ENCODE measurements at places on chromosomes 5 and 9.

GRCh38 chr5:65989158-65989557, 62.8 kb downstream of the ERBIN start:
- DNase-seq, result no peak

DNA sequence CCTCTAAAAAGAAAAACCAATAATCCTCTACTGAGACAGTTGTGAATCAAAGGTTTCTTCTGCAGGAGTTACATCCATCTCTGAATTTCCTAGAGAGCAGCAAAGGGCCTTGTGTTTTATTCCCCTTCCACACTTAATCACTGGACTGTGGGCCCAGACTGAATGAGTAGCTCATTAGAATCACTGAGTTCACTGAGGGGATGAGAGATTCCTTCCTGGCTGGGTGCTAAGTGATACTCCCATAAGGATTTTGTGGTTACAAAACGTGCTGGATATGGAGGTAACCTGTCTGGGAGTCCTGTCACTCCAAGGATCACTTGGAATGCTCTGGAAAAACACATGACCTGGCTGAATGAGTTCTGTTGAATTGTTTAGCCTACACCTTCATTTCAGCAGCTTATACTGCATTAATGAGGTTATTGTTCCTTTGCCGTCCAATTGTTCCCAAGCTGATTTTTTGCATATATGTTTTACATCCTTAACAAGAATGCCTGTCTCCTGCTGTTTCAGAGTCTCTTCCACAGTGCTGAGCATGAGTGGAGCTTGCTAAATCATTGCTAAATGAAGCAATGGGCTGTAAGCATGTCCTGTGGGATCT, 82.9 kb downstream of the MEF2C start:
- DNase-seq, result no peak

DNA sequence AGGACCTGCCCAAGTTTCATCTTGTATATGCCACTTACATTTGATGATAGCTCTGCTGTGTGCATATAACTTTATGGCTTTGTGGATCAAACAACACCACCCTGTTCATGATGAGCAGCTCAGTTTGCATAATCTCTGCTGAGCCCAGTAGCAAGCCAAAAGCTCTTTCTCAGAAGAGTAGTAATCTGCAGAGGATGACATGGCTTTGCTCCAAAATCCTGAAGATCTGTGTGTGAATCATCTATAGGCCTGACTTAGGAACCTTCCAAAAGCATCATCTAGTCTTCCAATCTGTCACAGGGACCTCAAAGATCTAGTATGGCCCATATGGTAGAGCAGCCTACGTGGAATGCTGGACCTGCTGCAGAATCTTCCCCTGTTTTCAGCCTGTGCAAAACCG, 394.6 kb downstream of the PSAT1 start:
- no peak for DNase-seq

DNA sequence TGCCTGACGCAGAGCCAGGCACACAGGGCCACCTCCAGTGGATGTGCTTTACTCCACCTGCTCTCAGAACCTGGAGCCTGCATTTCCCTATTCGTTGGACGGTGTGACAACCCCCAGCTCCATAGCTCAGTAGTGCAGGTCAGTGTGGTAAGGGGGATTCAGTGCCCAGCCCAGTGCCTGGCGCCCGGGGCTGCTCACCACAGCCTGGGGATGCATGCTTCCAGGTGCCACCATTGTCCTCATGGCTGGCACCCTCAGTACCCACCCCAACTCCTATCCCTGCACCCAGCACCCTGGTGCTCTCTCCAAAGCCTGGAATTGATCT, 32.8 kb upstream of the ADAMTS2 start:
- DNase-seq, result no peak

- DNase-seq, result no peak
Observed at GRCh38 chr5:103648086-103648485, 85.5 kb upstream of the NUDT12 start.

DNA sequence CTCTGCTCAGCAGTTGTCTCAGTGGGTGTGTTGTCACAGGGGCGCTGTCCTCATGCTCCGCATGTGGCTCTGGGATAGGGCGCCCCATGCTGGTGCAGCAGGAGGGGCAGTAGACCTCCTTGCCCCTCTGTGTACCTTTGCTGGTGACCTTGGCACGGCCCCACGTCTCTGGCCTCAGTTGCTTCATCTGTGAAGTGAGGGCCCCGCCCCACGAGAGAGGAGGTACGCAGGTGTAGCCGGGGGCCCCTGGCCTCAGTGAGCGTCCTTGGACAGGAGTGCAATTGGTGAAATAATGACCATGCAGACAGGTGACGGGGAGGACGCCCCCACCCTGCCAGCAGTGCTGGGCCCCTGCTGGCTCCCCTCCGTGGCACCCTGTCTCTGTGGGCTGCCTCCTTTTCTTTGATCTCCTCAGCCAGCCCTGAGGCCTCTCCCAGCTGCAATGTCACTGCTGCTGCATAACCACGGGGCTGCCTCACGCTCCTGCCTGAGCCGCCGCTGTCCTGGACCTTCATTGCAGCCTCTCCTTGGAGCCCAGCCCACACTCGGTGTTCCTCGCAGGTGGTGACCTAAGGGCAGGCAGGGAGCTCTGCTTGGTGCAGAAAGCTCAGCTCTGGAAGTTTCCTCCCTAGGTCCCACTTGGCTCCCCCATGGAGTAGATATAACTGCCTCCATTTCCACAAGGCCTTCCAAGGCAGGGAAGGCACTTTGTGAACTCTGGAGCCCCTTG, 57.3 kb downstream of the PHF2 start:
- no peak for DNase-seq

- no peak for DNase-seq
Observed at GRCh38 chr5:101102506-101102905, 199.4 kb upstream of the ST8SIA4 start.

- no peak for DNase-seq
Observed at GRCh38 chr5:58486290-58486689, 4.9 kb upstream of the GAPT start.

DNA sequence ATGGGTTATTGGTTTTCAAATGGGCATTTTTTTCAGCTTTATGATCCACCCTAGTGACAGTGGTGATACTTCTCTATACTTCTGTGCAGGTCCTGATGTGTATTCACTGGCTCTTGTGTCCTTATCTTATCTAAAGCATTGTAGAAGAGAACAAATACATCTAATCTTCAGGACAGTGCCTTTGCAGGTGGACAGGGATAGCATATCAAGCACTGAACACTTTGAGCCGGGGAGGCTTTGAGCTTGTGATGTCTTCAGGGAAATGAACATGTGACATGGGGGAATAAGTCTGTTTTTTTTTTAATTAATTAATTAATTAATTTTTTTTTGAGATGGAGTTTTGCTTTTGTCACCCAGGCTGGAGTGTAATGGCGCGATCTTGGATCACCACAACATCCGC, 115.5 kb upstream of the KLF4 start:
- DNase-seq, result no peak

- no peak for DNase-seq
Observed at GRCh38 chr5:65876970-65877369, 49.4 kb upstream of the ERBIN start.

DNA sequence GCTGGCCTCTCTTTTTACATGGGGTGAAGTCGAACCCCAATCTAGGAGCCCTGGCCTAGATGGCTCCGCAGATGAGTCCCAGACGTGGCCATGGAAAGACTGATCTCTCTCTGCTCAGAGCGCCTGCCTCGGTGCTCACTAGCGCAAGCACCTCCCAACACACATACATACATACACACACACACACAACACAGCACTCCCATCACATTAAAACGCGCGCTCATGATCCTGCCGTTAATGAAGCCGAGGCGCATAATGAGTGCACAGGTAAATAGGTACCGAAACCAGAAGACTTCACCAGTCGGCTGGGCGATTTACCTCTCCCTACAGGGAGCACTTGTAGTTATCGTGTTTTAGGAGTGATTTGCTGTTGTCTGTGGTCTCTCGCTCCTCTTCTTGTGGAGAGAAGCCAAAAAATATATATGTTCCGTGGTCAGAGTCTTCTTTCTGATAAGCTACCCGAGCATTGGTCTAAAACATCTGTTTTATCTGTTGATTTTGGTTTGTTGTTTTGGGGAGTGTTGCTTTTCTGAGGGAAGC, 207.7 kb downstream of the MEF2C start:
- DNase-seq, result no peak

GRCh38 chr5:135553688-135554462, 18.1 kb upstream of the NEUROG1 start:
- no peak for DNase-seq

DNA sequence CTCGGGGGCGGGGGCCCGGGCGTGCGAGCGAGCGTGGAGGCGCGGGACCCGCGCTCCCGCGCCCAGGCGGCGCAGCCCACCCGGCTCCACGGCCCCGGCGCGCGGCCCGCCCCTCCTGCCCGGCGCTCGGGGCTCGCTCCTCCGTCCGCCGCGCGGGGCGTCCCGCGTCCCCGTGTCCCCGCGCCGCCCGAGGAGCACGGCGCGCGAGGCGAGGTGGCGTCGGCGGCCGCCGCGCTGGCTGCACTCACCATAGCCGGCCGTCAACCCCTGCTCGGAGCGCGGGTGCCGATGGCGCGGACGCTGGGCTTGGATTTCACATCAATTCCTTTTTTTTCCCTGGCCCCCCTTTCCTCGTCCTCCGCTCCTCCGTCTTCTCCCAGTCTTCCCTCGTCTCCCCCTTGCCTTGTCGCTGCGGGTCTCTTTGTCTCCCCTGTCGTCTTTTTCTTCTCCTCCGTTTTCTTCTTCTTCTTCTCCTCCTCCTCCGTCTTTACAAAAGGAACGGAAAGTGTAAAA, 494 bp downstream of the PTCH1 start:
- no peak for DNase-seq

DNA sequence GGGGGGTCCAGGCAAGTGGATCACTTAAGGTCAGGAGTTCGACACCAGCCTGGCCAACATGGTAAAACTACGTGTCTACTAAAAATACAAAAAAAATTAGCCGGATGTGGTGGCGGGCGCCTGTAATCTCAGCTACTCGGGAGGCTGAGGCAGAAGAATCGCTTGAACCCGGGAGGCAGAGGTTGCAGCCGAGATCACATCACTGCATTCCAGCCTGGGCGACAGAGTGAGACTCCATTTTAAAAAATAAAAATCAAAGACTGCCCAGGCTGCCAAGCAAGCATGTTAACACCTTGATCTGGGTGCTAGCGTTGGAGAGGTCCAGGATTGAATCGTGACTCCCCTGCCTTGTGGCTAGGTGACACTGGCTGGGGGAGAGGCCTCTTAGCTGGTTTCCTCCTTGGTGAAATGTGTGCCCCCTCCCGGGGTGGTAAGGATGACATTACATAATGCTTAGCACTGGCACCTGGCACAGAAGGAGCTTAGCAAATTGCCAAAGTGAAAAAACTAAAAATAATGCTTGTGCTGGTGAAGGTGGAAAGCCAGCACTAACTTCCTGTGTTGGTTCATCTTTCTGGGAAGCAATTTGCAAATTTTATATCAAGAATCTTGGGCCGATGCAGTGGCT, 2.2 kb upstream of the CIZ1 start:
- DNase-seq, result no peak

- no peak for DNase-seq
Observed at GRCh38 chr9:114888607-114889006, 41.8 kb downstream of the TNFSF8 start.

DNA sequence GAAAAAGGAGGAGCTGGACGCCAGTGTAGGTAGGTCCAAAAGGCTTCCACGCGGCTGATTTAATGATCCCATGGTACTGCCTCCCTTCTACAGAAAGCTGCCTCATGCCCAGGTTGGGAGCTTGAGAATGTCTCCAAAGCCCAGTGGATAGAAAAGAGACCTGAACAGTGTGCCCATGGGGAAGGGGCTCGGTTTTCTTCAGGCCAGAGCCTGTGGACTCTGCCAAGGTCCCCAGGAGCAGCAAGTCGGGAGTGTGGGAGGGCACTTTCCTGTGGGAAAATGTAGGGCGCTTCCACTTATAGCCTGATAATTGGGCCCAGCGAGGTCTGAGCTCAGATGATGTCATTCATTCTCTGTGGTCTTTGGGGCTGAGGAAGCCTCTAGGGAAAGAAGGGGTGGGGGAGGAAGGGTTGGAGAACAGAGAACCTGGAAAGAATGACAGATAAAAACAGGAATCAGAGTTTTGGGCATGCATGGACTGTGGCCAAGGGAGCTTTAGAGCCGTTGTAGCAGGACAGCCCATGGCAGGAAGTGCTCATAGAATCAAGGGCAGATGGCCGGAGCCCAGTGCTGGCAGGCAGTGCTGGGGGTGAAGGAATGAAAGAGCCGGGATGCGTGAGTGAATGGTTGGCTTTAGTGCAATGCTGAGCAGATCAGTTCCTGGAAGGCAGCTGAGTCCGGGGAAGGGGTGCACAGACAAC, 42.5 kb upstream of the SH3PXD2B start:
- DNase-seq, result no peak

DNA sequence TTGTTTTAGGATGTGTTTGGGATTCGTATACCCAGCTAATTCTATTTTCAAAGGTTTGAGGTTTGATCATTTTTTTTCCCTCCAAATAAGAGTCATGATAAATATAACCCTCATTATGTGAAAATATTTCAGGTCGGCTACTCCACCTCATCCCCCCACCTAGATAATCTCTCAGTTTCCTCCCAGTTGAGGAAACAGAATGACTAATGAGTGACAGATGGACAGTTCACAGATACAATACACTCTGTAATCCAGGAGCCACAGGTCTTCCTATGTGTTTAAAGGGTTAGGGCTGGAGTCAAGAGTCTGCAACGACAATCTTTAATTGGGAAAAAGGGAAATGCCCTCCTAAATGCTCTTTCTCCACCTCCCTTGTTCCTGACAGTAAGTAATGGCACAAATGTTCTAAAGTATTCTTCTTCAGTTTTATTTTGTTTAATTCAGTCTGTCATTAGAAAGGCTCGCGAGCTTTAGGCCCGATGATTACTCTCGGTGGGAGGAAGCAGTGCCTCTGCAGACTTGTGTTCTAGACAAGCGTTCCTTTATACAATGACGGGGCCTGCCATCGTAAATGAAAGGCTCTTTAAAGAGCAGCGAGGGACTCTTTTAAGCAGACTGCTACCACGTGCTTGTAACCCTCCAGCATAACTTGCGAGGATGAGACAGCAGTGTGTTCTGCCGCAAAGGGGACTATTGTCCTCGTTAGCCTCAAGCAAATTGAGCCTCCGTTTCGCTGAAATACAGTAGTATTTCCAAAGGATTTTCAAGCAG, 69.0 kb downstream of the MEF2C start:
- DNase-seq, result no peak

DNA sequence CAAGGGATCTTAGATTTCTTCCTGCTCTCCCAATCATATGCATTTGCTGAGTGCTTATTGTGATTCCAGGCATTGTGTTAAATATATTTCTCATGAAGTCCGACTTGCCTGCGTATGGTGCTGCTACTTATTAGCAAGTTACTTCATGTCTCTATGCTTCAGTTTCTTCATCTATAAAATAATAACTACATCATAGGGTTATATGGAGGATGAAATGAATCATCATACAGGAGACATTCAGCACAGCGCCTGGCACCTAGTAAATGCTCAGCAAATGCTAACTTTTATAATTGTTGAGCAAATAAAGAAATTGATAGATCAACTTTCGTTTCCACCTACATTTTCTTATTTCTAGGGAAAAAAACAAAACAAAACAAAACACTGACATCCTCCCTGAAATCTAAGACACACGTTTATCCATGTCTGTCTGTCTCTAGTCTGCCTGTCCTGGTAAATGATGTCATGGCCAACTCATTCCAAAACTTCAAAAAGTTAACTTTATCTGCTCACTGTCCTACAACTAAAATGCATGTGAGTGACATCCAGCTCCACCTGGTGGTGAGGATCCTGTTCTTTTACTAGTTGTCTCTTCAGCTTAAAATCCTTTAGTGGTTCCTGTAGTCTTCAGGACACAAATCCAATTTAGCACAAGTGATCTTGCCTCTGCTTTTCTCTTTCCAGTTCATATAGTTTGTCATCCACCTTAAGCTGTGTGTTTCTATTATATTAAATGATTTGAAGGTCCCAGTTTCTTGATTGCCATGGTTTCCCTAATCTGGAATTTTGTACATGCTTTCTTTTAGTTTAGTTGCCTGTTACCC, 27.7 kb downstream of the PPP3R2 start:
- DNase-seq, result no peak

GRCh38 chr5:164951570-164951969, 1446.2 kb downstream of the MAT2B start:
- DNase-seq, result no peak

Measured in stimulated activated CD4-positive, alpha-beta T cell treated with anti-CD3 and anti-CD28 coated beads, TNF-alpha, amount 100 ng/mL, for 48 hours (primary cell).